ENCODE measurements at places on chromosomes 11 and 22. TPM values are rescaled to one million over a fixed set of nuclear protein-coding genes. Genes with fewer than 3 reads are reported as not detected.

DNA sequence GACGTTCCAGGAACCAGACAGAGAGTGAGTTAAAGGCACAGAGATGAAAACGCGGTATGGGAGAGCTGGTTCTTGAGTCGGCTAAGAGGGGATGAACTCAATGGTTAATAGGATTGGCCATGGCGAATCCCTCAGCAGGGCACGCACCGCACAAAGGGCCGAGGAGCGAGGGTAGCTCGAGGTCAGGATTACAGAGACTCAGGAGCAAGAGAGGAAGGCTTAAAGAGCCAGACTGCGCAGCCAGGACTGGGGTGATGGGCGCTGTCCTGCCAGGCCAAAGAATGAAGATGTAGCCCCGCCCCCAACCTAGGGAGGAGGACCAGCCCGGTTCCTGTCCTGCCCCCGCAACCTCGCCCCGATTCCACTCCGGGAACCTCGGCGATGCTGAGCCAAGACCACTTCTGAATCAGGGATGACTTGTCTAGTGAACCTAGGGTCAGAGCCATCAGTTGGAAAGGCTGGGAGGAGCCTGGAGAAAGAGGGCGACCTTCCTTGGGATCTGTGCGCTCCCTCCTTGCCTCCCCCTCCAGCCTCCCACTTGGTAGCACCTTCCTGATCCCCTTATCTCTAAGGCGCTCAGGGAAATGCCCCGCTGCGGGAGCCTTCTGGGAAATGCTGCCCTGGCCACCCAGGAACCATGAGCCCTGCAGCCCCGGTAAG is at the start of gene PLEKHB1:
PLEKHB1 (plus strand) TSS at position 610 of the 660 bp plus-strand sequence; CDS start at position 638, 28 bp downstream.
- no peak within 1 kb of the TSS for H3K27ac ChIP-seq
- no peaks in the 10 kb centered on the region for H3K27me3 ChIP-seq
- H3K36me3 ChIP-seq: no peaks in the 10 kb centered on the region
- no peak for DNase-seq

Gene NNMT
- total RNA-seq: 960 TPM

- peaks cover 34% of the 10 kb centered on the region for H3K4me1 ChIP-seq
- no peaks in the 10 kb centered on the region for H3K36me3 ChIP-seq
- H3K27me3 ChIP-seq: no peaks in the 10 kb centered on the region
- no peak overlapping the region for H3K27ac ChIP-seq
Measured at GRCh38 chr11:20014067-20014402, 146.2 kb downstream of the DBX1 start.

DNA sequence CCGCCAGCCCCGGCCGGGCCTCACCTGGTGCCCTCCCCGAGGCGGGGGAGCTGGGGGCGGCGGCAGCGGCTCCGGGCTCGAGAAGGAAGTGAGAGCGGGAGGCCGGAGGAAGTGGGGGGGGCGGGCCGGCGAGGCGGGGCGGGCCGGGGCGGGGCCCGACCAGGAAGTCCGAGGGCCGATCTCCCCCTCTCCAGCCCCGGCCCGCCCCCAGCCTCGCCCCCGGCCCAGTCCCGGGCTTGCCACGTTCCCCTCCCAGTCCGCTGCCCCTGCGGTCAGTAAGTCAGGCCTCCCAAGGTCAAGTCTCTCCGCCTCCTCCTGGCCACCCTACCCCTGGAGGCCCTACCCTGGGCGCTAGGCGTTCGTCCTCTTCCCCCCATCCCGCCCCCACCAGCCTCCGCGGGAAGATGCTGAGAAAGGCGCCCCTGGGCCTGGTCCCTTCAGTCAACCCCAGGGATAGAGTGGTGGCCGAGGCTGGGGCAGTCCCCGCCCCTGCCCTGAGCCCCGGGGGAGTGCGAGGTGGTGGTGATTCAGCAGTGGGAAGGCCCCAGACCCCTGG is at the start of gene RHOG:
RHOG (minus strand) TSS at position 90 of the 556 bp plus-strand sequence. CDS start 12,821 bp downstream, outside the sequence.
- no peaks in the 10 kb centered on the region for H3K36me3 ChIP-seq
- H3K27ac ChIP-seq: peak within 1 kb of the TSS; percentile 95
- peak within 1 kb of the TSS; percentile 89 for H3K4me3 ChIP-seq
- peaks cover 51% of the 10 kb centered on the region for H3K4me1 ChIP-seq
- peak; percentile 93 for DNase-seq

Gene MYOD1
- not detected for total RNA-seq

Gene OR5P2
- total RNA-seq: not detected

Gene OVOL1
- not detected for total RNA-seq

Gene OR4A47
- total RNA-seq: not detected

DNA sequence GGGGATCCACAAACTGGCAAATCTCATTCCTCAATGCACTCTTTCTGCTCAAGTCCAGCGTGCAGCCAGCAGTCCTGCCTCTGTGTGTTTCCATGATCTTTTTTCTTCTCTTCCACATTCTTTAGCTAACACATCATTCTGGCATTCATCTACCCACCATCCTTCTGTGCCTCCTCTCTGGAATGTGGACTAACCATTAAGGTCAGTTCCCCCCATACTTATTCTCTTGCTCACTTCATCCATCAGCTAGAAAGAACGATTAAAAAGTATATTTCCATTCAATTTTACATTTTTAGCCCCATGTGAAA is 7.8 kb downstream of the KIRREL3 start:
- H3K4me3 ChIP-seq: no peak overlapping the region
- H3K4me1 ChIP-seq: no peaks in the 10 kb centered on the region
- DNase-seq: no peak
- peaks cover 4% of the 10 kb centered on the region for H3K27me3 ChIP-seq
- no peaks in the 10 kb centered on the region for H3K36me3 ChIP-seq

DNA sequence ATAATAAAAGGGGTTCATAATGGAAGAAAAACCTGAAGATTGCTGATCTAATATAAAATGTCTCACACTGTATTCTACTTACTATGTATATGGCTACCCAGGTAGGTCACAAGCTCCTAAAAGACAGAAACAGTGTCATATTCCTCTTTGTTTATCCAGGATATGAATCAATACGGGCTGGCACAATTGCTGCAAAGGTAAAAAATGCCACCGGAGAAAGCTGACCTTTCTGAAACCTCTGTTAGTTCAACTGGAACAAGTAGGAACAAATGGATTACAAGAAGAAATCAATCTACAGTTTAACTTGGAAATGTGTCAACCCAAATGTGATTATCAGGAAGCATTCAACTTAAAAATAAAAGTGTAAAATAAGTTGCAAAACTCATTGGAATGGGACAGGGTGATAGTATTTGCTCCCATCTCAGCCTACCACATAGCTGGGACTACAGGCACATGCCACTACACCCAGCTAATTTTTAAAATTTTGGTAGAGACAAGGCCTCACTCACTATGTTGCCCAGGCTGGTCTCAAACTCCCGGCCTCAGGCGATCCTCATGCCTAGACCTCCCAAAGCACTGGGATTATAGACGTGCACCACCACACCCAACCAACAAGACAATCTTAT is 27.6 kb downstream of the SLC35F2 start:
- no peaks in the 10 kb centered on the region for H3K36me3 ChIP-seq
- DNase-seq: no peak
- no peak overlapping the region for H3K4me3 ChIP-seq
- peak overlapping the region; percentile 11 for H3K27ac ChIP-seq
- H3K4me1 ChIP-seq: no peaks in the 10 kb centered on the region
- H3K27me3 ChIP-seq: no peaks in the 10 kb centered on the region

Gene SCT
- total RNA-seq: not detected

Gene TRIM51
- not detected for total RNA-seq

Gene KIRREL3
- 3.3 TPM for total RNA-seq

DNA sequence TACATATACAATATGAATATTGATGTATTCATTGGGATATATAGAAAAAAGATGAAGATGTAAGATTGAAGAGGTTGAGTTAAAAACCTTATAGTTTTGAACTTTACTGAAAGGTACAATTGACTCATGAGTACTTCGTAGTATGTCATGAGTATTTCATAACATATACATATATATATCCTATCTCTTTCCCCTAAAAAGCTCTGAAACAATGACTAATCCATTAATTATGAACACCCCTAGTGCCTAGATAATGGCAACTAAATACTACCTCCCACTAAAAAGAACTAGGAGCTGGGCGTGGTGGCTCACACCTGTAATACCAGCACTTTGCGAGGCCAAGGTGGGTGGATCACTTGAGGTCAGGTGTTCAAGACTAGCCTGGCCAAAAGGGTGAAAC is 31.5 kb downstream of the SLC35F2 start:
- H3K4me3 ChIP-seq: no peak overlapping the region
- no peak for DNase-seq
- H3K36me3 ChIP-seq: no peaks in the 10 kb centered on the region
- no peaks in the 10 kb centered on the region for H3K27me3 ChIP-seq
- no peak overlapping the region for H3K27ac ChIP-seq
- no peaks in the 10 kb centered on the region for H3K4me1 ChIP-seq

GRCh38 chr22:47691152-47691895 is 928.9 kb downstream of the TBC1D22A start:
- no peak overlapping the region for H3K27ac ChIP-seq
- H3K36me3 ChIP-seq: no peaks in the 10 kb centered on the region
- no peaks in the 10 kb centered on the region for H3K4me1 ChIP-seq
- H3K27me3 ChIP-seq: no peaks in the 10 kb centered on the region

Gene MACROD1
- total RNA-seq: 23.3 TPM

- H3K4me3 ChIP-seq: no peak overlapping the region
- no peaks in the 10 kb centered on the region for H3K4me1 ChIP-seq
- H3K36me3 ChIP-seq: no peaks in the 10 kb centered on the region
- DNase-seq: peak; percentile 26
Measured at GRCh38 chr11:2218031-2218633, 46.5 kb upstream of the TH start.

DNA sequence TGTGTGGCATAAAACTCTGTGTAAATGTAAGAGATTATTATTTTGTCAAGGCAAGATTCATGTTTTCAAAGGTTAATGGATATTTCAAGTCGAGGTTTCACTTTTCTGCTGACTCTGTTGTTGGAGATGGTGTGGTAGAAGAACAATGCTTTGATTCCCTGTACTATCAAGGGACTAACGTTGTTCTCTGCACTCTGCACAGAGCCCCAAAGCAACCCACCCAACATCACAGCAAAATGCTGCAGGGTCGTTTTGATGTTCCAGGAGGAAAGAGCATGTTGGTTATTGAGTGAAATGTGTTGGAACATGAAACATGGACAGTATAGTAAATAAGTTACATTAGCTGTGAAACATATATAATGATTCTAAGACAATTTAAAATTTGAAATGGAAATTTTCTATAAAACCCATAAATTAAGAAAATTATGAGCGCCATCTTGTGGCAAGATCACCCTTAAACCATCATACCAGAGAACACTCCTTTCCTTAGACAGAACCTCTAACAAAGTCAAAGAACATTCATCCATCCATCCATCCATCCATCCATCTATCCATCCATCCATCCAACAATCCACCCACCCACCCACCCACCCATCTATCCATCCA is 164.4 kb upstream of the ZBED5 start:
- H3K4me1 ChIP-seq: no peaks in the 10 kb centered on the region
- no peak overlapping the region for H3K27ac ChIP-seq
- DNase-seq: no peak
- no peak overlapping the region for H3K4me3 ChIP-seq
- no peaks in the 10 kb centered on the region for H3K27me3 ChIP-seq

GRCh38 chr11:71988050-71988449 is 10.7 kb upstream of the IL18BP start:
- peaks cover 23% of the 10 kb centered on the region for H3K4me1 ChIP-seq
- DNase-seq: peak; percentile 66
- H3K27me3 ChIP-seq: no peaks in the 10 kb centered on the region
- no peak overlapping the region for H3K4me3 ChIP-seq

DNA sequence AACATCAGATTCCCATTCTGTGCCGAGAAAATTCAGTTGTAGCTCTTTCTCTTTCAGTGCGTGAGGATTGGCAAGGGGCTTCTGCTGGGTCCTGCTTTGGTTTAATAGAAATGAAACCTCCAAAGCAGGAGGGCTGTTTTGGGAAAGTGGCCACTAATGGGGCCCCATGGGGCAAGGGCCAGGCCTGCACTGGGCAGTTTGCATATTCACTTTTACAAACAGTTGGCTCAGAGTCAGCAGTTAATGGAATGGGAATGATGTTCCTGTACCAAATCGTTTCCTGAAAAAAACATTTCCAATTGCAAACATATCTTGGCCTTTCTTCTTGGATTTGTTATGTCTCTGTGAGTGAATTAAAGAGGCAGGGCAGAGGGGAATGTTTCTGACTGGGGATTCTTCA is 92.1 kb downstream of the PARVA start:
- H3K4me3 ChIP-seq: peak overlapping the region; percentile 12
- peak overlapping the region; percentile 71 for H3K27ac ChIP-seq
- DNase-seq: no peak
- peaks cover 10% of the 10 kb centered on the region for H3K36me3 ChIP-seq

- DNase-seq: peak; percentile 41
- no peak overlapping the region for H3K4me3 ChIP-seq
- no peaks in the 10 kb centered on the region for H3K36me3 ChIP-seq
- no peaks in the 10 kb centered on the region for H3K4me1 ChIP-seq
- H3K27ac ChIP-seq: no peak overlapping the region
- peaks cover 17% of the 10 kb centered on the region for H3K27me3 ChIP-seq
Measured at GRCh38 chr11:44267006-44267749, 42.8 kb downstream of the ALX4 start.

DNA sequence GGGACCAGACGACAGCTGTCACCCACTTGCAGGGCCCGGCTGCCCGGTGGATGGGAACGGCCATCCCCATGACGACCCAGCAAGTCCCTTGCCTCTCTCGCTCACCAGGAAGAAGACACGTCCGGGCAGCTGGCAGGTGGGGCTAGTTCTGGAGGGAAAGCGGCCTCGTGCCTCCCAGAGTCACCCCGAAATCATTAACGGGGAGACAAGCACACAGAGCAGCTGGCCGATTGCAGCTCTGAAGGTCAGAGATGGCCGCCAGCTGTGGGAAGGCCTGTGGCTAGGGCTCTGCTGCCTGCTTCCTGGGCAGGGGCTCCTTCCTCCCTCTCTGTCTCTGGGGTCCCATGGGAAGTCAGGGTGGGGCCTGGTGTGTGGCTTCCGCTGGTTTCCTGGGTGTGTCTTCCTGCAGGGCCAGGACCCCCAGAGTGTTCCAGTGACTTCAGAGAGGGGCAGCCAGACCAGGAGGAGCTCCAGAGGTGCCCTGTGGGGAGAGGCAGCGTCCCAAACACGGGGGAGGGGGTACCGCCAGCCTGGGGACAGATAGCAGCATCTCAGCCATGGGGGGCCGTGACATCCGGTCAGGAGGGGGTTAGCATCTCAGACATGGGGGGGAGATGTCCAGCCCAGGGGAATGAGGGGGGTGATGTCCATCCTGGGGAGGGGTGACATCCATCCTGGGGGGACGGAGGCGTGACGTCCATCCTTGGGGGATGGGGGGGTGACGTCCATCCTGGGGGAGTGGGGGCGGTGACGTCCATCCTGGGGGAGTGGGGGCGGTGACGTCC is 114.9 kb downstream of the KCNQ1 start:
- no peaks in the 10 kb centered on the region for H3K27me3 ChIP-seq
- H3K4me1 ChIP-seq: no peaks in the 10 kb centered on the region
- H3K4me3 ChIP-seq: no peak overlapping the region
- DNase-seq: peak; percentile 40
- H3K27ac ChIP-seq: no peak overlapping the region
- no peaks in the 10 kb centered on the region for H3K36me3 ChIP-seq

Gene RFPL3
- not detected for total RNA-seq

Measured in sigmoid colon (tissue), 7 donors.